ENCODE measurements at places on chromosomes 7 and 10.

DNA sequence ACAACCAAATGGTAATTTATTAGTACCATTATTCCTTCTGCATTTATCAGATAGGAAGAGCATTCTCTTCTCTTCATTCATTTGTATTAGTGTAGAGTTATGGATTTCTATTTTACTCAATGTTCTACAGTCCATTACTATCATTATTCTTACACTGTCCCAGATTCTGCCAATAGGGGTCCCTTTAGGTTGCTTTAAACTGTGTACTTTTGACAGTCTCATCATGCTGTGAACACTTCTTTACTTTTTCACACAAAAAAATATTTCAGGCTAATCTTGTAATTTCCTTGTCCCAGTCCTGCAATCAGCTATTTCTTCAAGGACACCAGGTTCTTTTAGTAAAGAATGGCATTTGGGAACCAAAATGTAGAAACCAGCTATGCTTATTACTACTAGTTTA lies 99.3 kb downstream of the ZNF248 start:
- no peak overlapping the region for H3K4me3 ChIP-seq
- no peaks in the 10 kb centered on the region for H3K27me3 ChIP-seq
- DNase-seq = no peak
- no peaks in the 10 kb centered on the region for H3K36me3 ChIP-seq

- H3K4me1 ChIP-seq = peaks cover 4% of the 10 kb centered on the region
- no peak overlapping the region for H3K4me3 ChIP-seq
- no peaks in the 10 kb centered on the region for H3K36me3 ChIP-seq
- DNase-seq = no peak
- no peak overlapping the region for H3K27ac ChIP-seq
These were observed 1.7 kb downstream of the PDE1C start for GRCh38 chr7:32068411-32069101.

GRCh38 chr10:59885430-59886134 lies 20.8 kb downstream of the CCDC6 start:
- peaks cover 37% of the 10 kb centered on the region for H3K4me1 ChIP-seq
- H3K27ac ChIP-seq = no peak overlapping the region
- DNase-seq = no peak
- no peak overlapping the region for H3K4me3 ChIP-seq
- H3K27me3 ChIP-seq = no peaks in the 10 kb centered on the region
- peaks cover 20% of the 10 kb centered on the region for H3K36me3 ChIP-seq

DNA sequence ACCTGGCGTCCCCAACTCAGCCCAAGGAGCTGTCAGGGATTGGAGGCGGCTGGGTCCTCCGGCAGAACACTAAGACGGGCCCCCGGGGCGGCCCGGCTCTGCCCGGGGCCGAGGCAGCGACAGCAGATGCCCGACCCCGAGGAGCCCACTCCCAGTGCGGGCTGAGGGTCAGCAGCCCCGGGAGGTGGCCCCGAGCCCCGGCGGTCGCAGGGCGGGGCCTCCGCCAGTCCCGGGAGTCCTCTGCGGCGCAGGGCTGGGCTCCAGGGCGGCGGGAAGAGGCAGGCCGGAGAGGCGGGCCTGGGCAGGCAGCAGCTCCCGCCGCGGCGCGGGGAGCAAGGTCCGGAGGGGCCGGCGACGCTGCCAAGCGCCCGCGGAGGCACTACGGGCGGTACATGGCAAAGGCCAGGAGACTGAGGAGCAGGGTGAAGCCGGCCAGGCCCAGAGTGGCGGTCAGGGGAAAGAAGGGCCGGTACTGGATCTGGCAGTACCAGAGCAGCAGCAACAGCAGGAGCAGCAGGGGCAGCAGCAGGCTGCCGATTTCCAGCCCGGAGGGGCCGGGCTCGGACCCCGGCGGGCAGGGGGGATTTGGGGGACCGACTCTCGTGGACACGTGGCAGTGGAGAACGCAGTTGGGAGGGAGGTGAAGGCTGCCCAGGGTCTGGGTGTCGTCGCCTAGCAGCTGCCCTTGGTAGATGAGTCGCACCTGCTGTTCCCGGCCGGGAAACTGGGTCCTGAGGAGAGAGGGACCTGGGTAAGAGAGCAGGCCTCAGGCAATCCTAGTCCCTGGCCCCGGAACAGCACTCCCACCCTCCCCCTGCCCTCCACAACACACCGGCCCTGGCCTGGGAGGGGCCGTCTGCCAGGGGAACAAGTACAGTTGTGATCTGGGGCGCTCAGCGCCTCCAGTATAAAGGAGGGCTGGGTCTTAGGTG lies 827 bp upstream of the FASTK start:
- peak overlapping the region; percentile 96 for H3K4me3 ChIP-seq
- DNase-seq = no peak
- no peaks in the 10 kb centered on the region for H3K36me3 ChIP-seq

DNA sequence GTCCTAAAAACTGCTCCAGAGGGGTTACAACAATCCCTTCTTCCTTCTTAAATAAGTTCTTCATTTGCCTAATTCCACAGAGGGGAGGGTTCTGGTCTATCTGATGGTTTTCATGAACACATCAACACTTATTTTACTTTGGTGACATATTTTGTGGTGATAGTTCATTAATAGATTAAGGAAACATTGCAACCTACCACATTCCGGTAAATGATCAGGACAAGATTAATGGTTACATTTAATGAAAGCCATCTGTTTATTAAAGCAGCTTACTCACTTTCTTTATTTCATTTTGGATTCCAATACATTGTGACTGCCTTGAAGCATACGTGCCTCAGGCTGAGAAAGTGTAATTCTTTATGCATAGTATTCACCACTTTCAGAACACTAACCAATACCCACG lies 101.0 kb downstream of the SKIDA1 start:
- no peak overlapping the region for H3K4me3 ChIP-seq
- DNase-seq = no peak

- no peak overlapping the region for H3K27ac ChIP-seq
- no peaks in the 10 kb centered on the region for H3K4me1 ChIP-seq
- H3K36me3 ChIP-seq = no peaks in the 10 kb centered on the region
- H3K27me3 ChIP-seq = no peaks in the 10 kb centered on the region
These were observed 108.1 kb upstream of the PODXL start for GRCh38 chr7:131664570-131664969.

DNA sequence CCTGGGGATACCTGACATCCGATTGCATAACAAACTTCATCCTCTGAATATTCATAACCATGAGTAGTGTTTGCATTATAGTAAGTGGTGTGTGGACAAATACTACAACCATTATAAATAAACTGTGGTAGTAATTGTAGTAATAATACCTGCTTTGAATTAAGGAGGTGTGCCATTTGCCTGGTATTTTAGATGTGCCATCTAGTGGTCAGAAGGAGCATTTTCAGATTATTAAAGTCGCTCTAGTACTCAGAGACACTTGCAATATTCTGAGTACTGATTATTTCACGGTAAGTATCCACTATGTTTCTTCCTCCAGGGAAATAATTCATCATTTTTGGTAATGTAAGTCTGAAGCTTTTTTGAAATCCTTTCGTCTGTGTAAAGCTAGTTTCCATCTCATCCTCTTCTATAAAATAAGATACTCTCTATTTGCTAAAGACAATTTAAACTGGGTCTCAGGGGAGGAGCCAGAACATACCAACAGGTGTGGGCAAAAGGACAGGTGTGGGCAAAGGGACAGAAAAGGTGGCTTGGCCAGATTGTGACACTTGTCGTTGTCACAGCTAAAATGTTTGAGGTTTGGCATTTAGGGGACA lies 115.3 kb upstream of the WDR11 start:
- H3K4me3 ChIP-seq = no peak overlapping the region
- DNase-seq = no peak
- H3K27ac ChIP-seq = no peak overlapping the region
- no peaks in the 10 kb centered on the region for H3K4me1 ChIP-seq

DNA sequence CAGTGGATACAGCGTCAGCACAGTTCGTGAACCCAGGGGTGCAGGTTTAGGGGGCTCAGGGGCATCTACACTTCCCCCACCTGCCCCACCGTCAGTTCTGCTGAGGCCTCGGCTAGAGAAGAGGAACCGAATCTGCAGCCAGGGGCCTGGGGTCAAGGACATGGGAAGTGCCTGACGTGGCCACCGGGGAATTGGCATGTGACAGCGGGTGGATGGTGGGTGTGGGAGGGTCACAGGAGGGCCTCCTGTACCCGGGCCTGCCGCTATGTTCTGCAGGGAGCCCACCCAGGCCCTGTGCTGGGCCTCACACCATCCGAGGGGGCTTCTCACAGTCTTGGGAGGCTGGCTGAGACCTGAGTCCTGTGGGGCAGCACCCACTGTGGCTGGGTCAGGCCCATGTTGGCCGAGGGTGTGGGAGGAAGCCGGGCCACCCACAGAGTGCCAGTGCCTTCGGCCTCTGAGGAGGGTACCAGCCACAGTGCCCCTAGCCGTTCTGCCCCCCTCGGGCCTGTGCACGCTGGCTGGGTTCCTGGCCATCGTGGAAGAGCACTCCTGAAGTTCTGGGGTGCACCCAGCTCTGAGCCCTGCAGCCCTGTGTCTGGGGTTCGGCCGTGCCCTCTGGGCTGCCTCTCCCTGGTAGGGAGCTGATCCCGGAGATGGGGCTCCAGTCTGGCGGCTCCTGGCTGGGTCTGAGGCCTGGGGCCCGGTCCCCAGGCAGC lies 5.9 kb downstream of the TTYH3 start:
- H3K4me1 ChIP-seq = peaks cover 99% of the 10 kb centered on the region
- H3K27me3 ChIP-seq = no peaks in the 10 kb centered on the region
- no peaks in the 10 kb centered on the region for H3K36me3 ChIP-seq
- peak; percentile 38 for DNase-seq

DNA sequence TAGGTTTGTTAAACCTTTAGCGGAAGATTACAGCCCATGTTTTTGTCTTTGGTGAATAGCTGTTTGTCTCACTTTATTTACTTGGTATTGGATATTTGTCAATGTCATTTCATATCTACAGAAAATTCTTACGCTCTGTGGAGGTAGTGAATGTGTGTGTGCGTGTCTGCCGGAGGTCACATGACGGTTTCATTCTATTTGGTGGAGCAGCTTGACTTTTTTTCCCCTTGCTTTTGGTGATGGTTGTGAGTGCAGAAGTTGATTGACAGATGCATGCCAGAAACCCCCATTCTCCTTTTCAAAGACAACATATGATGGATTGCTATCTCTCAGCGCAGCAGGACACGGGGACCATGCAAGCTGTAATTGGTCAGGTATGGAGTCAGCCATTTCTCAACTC lies at the start of gene POU6F2:
POU6F2 (plus strand) TSS at position 225 of the 400 bp plus-strand sequence; CDS start at position 270, 45 bp downstream.
- H3K27me3 ChIP-seq = peaks cover 27% of the 10 kb centered on the region
- no peaks in the 10 kb centered on the region for H3K36me3 ChIP-seq
- DNase-seq = no peak
- no peak within 1 kb of the TSS for H3K27ac ChIP-seq
- H3K4me3 ChIP-seq = no peak within 1 kb of the TSS
- no peaks in the 10 kb centered on the region for H3K4me1 ChIP-seq

- no peak overlapping the region for H3K4me3 ChIP-seq
- H3K36me3 ChIP-seq = no peaks in the 10 kb centered on the region
- H3K4me1 ChIP-seq = no peaks in the 10 kb centered on the region
These were observed 78.9 kb downstream of the SRI start for GRCh38 chr7:88140947-88141346.

Measured in esophagus squamous epithelium (tissue), 5 donors.